Fibroblast of the conjunctiva (primary cell): ENCODE measurements at places on chromosomes 7 and 10.

DNA sequence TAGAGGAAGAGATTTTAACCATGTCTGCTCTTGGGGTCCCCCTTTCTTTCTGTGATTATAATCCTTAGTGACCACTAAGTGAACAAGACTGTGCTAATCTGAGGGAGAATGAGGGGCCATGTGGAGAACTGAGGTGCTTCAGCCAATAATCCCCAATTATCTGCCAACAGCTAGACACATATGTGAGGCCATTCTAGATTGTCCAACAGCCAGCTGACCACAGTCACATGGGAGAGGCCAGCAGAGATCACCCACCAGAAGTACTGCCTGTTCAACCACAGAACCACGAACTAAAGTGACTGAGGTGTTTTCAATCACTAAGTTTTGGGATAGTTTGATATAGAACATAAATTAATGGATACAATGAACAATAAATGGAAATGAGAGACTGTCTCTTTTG lies 74.3 kb downstream of the SEMA3E start:
- no peak for DNase-seq

- no peak for DNase-seq
These were observed 18.5 kb downstream of the RAPGEF5 start for GRCh38 chr7:22338411-22338810.

DNA sequence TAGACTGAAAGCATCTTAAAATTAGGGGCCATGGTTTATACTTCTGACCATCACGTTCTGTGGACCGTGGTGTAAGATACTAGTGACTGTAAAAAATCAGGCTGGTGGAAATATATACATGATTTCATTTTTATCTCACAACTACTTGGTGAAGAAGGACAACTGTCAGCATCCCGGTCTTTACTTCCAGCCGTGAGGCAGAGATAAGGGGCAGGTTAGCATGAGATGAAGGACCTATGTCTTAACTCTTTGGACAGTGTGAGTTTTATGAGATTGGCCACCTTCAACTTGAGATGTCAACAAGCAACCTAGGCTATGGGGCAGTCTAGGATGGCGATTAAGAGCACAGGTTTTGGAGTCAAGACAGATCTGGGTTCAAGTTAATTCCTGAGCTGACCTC lies 37.5 kb upstream of the FAM171A1 start:
- no peak for DNase-seq

DNA sequence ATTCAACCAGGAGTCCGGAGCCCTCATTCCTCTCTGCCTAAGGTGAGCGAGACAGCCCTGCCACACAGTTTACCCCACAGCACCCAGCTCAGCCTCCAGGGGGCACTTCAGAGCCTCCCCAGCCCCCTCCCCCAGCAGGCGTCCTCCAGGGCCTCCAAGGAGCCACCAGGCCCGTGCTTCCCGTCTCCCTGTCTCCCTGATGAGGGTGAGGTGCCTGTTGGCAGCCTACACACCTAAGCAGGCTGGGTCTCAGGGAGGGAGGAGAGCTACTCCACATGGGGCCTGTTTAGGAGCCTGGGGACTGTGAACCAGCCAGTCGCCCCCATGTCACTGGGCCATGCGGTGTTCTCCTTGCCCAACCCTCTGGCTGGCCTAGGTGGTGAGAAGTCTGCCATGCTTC lies 28.9 kb upstream of the TRIM8 start:
- no peak for DNase-seq

GRCh38 chr10:1526436-1527055 lies 210.8 kb downstream of the ADARB2 start:
- DNase-seq, result no peak

GRCh38 chr7:82669141-82669540 lies 225.6 kb upstream of the CACNA2D1 start:
- DNase-seq, result no peak

DNA sequence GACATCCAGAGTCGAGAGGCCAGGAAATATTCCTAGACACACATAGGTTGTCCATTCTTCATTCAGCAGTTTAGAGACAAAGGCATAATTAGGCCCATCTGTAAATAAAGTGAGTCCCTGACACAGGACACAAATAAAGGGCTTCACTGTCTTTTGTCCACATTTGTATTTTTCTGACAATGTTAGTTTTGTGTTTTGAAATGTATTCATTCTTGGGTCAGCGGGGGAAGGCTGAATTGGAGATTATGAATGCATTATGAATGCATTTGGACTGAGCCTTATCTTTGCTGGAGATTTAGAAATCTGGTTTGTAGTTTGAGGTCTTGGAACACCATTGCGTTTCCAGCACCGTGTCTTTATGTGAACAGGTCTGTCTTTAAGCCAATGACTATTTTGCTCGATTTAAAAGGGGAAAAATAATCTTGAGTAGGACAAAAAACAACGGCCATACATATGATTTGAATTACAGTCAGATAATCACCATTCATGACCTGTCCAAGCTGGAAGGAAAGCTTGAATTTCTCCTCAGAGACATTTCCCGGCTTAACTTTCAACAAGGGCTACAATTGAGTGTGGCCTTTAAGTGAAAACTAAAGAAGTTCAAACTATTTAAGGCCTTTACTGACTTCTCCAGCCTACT lies 334.8 kb downstream of the WDR11 start:
- DNase-seq, result no peak

DNA sequence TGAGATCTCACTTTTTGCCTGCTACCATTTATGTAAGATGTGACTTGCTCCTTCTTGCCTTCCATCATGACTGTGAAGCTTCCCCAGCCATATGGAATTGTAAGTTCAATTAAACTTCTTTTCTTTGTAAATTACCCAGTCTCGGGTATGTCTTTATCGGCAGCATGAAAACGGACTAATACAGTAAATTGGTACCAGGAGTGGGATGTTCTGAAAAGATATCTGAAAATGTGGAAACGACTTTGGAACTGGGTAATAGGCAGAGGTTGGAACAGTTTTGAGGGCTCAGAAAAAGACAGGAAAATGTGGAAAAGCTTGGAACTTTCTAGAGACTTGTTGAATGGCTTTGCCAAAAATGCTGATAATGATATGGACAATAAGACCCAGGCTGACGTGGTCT lies 10.6 kb upstream of the GARIN1A start:
- DNase-seq, result no peak
